ENCODE measurements at places on chromosomes 3 and 15.

- no peak for DNase-seq
Measured at GRCh38 chr15:75662823-75663519, 15.3 kb downstream of the SNX33 start.

- DNase-seq, result no peak
Measured at GRCh38 chr3:29153811-29154210, 127.1 kb upstream of the RBMS3 start.

DNA sequence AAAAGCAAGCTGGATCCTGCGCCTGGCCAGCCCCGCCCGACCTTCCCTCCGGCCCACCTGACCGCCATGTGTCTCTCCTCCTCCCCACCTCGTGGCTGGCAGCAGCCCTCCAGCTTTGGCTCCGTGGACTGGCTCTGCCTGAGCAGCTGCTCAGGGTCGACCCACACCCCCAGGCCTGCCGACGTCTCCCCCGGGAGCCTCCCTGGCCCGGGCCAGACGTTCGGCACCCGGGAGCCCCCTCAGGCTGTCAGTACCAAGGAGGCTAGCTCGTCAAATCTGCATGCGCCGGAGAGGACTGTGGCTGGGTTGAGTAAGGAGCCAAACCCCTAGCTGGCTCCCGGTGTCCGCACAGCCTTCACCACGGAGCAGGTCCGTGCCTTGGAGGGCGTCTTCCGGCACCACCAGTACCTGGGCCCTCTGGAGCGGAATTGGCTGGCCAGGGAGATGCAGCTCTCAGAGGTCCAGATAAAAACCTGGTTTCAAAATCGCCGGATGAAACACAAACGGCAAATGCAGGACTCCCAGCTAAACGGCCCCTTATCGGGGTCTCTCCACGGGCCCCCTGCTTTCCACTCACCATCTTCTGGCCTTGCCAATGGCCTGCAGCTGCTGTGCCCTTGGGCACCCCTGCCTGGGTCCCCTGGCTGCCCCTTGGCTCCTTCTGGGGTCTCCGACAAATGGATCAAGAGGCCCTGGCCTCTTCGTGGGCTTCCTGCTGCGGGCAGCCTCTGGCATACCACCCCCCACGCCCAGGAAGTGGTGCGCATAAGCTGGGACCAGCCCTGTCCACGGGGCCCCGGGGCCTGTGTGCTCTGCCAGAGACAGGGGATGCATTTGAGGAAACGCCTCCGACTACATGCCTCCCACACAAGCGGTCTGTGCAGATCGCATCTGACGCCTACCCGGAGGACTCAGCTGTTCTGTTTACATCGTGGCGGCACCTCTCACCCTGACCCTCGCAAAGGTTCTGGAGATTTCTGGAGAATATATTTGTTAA, 345.0 kb downstream of the ZNF385D start:
- DNase-seq, result no peak

DNA sequence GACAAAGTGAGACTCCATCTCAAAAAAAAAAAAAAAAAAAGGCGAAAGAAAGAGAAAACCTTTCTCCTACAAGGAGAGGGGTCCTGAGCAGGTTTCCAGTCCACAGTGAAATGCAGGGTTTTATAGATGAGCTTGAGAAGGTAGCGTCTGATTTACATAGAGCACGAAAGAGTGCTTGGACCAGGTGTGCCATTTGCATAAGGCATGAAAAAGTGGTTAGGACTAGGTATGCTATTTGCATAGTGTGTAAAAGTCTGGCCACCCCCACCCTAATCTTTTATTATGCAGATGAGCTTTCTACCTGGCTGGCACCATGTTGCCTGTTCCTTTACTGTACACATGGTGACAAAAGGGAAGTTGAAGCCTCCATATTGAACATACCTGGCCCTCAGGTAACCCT, 13.6 kb upstream of the RNU6-1 start:
- DNase-seq, result no peak

DNA sequence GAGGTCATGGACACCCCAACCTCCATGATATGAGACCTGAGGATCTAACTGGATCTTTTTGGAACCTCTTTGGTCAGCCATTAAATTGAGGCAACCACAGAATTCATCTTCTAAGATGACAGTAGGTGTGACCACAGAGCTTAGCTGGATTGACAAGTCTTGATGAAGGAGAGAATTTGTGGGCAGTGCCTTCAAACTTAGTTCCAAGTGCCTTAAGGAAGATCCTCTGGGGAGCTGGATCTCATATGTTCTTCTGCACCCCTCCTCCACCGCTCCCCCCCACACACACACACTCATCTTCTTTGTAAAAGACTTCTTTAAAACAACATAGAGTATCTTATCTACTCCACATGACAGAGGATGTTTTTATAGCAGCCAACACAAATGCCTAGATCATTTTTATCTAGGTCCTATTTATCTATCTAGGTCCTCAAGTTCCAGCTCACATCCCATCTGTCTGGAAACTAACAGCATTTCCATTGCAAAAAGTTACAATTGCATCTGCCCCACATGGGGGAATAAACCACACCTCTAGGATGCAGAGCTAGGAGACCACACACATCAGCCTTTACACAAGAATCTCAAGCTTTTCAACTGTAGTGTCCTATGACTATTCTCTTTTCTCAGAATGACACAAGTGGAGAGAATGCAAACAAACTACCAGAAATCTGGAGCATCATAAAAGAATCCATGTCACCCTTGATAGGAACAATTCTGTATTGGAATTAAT, 37.4 kb downstream of the WWTR1 start:
- no peak for DNase-seq

- no peak for DNase-seq
Measured at GRCh38 chr3:121482660-121483059, 63.1 kb downstream of the POLQ start.

DNA sequence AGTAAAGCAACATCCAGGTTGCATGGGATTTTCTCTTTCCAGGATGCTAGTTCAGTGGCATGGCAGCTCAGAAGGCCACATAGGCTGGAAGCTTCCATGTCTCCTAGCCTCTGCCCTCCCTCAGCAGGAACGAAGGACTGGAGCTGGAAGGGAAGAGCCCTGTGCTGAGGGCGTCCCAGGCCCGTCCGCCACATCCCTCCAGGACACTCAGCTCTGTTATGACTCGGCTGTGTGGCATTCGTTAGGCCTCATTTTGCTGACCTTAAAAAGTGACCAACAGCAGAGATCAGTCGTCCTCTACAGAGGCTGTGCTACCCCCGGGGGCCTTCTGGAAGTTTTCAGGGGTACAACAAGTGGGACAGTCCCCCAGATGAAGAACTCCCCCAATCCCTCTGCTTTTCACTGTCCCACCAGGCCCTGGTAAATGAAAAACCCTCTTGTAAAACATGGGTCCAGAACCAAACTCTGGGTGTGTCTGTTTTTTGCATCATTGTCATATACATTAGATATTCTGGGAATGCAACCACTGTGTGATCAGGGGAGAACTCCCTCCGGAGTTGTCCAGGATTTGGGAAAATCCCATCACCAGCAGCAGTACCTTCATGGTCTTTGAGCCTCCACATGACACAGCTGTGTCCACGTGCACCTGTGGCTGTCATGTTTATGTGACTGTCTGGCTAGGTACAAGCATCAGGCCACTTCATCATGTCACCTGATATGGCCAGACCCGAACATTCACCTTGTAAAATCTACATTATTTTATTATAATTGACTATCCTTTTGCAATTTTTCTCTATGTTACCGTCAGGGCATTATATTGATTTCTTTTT, 149.9 kb downstream of the OR4M2 start:
- DNase-seq, result no peak

- DNase-seq, result no peak
Measured at GRCh38 chr3:23405081-23405480, 202.0 kb downstream of the UBE2E2 start.

DNA sequence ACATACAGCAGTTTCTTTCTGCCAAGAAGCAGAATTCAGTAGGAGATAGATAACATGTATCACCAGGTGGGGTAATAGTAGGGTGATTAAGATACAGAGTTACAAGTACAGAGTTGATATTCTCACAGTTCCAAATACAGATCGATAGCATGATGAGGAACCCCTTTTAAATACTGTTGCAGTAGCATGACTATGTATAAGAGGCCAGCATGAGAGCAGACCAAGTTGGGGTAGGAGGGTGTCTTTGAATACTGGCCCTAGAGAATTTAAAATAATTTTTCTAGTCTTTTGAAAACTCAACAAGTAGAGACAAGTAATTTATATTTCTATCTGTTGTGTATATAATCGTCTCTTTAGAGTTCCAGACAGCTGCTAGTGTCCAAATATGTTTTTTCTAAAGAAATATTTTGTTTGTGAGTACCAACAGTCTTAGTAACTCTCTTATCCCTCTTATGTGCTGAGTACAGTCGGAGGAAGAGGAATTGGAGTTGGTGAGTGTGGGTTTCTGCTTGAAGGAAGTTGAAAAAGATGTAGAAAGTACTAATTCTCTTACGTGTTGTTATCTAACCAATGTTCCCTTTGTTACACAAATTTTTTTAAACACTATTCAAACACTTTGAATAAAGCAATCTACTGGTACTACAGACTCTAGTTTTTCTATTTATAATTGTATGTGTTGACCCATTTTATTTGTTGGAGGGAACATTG, 30.2 kb downstream of the LYSMD4 start:
- no peak for DNase-seq

DNA sequence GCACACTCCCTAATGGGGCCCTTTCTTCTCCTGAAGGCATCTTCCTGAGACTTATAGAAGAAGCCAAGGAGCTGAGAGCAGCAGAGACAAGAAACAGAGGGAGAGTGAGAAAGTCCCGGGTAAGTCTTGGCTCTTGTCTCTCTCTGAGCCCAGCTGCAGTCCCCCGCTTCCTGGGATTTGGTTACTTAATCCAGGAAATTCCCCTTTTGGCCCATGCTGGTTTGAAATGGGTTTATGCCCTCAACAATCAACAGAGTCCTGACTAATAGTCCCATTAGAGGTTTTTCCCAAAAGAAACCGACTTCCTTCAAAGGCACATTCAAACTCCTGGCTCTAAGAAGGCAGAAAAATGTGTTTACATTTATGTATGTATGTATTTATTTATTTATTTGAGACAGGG, 22.0 kb downstream of the TMEM158 start:
- no peak for DNase-seq

DNA sequence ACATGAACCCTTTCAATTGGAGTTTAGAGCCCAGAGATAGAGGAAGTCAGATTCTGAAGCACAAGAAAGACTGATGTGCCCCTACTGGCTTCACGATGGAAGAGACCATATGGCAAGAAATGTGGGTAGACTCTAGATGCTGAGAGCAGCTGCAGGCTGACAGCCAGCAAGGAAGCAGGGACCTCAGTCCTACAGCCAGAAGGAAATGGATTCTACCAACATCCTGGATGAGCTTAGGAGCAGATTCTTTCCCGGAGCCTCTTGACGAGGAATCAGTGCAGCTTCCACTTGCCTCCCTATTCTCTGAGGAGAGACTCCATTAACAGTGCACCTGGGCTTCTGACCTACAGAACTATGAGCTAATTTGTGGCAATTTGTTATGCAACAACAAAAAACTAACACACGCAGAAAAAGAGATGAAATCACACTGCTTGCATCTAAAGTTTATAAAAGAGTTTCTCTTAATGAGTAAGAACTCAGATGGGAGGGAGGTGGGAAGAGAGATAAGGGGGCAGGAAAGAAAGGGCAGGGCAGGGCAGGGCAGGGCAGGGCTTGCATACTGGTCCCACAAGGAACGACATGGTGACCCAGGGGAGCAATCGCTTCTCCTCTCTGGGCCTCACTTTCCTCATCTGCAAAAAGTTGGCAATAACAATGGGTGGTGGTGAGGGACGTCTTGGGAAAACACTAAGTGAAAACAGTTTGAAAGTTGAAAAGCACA, 440.9 kb downstream of the FOXP1 start:
- DNase-seq, result no peak

GRCh38 chr3:8873740-8874139, 89.5 kb downstream of the RAD18 start:
- DNase-seq, result no peak

DNA sequence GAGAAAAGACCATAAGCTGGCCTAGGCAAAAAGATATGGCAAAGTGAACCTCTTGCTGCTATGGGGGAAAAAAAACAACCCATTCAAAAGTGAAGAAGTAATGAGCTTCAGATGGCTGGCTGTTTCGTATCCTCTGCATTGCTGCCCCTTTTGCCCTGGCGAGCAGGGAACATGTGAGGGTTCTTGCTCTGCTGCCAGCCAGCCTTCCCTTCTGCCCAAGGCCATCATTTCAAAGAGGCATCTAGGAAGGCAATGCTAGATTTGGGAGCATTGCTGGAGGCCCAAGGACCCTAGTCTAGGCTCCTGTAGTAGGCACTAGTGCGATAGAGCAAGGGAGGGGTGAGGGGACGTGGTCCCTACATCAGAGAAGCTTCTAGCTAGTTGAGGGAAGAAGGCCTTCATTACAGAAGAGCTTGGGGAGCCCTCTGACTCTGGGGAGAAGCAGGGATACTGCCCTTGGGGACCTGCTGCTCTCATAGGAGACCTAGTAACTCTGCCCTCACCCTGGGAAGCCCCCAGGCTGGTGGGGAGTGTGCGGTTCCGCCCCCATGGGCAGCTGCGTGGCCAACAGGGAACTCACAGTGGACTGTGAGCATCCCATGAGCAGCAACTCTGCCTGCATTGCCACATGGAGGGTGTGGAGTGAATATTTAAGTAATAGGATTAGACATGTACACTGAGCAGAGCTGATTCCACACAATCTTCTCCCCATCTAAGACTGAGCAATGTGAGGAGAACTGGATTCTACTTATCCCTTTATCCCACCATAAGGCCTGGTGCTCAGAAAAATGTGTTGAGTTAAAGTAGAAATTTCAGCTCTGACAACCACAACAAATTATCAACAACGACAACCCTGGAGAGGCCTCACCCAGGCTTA, 21.3 kb downstream of the ITGA11 start:
- DNase-seq, result no peak

DNA sequence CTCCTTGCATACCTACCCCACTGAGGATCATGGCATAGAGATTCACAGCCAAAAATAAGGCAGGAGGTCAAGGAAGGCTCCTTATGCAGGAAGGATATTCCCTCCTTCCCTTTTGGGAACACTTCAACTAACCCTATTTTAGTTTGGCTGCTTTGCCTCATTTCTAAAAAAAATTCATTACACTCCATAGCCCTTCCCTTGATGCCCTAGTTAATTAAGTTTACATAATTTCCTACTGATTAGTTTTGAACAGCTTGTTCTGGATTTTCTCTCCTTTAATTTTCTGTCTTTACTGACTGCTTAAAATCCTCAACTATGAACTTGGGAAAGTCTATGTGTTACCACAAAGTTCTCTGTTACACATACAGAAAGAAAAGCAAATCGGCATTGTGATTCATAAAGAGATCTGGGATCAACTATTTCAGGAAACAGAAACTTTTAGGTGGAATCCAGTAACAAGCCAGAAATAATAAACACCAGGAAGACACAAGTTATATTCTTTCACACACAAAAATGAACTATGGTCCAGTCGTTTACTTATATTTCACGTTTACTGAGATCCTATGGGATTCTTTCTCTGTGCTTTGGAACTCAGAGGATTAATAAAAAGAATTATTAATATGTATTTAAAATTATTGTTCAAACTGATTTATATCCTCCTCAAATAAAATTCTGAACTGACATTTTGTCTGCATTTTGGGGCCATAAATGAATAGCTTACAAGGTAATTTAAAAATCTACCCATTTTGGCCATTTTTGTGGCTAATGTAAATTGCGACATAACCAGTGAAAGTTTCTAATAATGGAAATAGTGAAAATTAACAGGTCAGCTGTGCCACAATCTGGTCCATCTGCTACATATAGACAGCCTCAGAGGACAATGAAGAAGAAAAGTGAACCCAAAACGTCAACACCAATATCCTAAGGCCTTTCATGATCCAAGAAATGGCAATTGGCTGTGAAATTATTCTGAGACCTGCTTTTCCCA, 113.8 kb downstream of the FRMD5 start:
- DNase-seq, result no peak

GRCh38 chr3:129312671-129313414, 34.2 kb downstream of the HMCES start:
- no peak for DNase-seq
